ENCODE measurements at places on chromosomes 7 and 10.

- no peak for DNase-seq
Measured at GRCh38 chr7:94650147-94651051, 5.5 kb downstream of the SGCE start.

- no peak for DNase-seq
Measured at GRCh38 chr10:79142522-79143309, 74.0 kb downstream of the ZMIZ1 start.

DNA sequence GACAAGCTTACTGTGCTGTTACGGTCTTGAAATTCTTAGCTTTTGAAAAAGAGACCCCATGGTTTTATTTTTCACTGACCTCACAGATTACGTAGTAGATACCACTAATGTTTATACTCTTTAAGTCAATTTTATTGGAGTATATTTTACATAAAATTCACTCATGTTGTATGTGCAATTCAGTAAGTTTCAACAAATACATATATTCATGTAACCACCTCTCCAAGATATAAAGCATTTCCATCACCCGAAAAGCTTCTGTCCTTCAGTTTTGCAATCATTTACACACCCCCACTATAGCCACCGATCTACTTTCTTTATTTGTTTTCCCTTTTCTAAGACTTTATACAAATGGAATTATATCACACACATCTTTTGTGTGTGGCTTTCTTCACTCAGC is 199.2 kb downstream of the PHF14 start:
- no peak for DNase-seq

- DNase-seq, result no peak
Measured at GRCh38 chr7:155449008-155449868, 8.7 kb upstream of the EN2 start.

DNA sequence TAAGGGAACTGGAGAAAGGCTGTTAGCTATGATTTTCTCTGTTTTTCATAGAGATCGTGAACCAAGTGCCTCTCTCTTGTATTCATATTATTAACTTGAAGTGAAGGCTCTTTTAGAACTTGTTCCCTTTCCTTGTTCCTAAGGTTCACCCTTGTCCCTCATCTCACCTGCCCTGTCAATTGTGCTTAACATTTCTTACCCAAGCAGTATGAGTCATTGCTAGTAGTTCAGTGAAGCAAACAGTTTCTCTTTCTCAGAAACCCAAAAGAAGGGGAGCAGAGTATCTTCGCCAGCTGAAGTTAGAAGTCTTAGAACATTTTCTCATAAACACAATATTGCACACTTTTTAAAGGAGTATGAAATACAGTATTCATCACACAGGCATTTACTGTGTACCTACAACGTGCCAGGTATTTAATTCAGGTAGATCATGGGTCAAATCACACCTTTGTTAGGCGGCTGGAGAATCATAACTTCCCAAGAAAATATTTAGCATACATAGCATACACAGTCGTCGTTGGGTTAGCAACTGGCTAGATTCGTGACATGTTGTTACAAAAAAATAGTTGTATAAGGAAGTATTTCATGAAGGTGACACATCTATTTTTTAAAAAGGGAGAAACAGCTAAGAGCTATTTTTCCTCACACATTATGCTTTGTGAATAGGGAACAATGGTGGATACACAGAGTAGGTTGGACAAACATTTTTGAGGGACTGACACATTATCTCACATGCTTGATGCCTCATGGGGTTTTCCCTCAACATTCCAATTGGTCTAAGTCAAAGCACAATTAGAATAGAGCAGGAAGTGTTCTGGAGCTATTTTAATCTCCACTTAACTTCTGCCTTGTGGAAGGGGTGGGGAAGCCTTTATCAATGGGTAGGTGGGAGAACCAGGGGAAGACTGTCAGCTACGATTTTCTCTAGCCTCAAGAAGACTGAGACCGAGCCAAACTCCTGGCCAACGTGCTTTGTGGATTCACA is 13.2 kb downstream of the HDAC9 start:
- DNase-seq, result no peak

DNA sequence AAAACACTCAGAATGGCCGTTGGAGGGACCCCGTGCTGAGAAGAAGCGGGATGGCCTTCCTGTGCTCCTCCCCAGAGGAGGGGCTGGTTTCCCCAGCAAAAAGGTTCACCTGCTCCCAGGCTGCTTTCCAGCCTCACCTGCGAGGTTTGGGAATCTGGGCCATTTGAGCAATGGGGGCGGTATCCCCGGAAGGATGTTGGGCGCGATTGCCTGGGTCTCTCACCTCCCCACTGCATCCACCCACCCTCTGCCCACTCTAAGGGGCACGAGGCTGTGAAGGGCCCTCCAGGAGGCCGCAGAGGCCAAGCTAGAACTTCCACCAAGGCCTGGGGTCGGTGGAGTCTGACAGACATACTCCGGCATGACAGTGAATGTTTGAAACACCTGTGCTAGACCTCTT is 147.6 kb downstream of the PAXIP1 start:
- DNase-seq, result no peak

GRCh38 chr10:12350925-12351324 is 1.6 kb downstream of the CAMK1D start:
- DNase-seq, result no peak

GRCh38 chr7:131320603-131321002 is 7.1 kb upstream of the MKLN1 start:
- DNase-seq, result no peak

GRCh38 chr7:102953406-102953805 is 40.6 kb downstream of the LRRC17 start:
- no peak for DNase-seq

- no peak for DNase-seq
Measured at GRCh38 chr10:11019724-11020547, 2.3 kb downstream of the CELF2 start.

DNA sequence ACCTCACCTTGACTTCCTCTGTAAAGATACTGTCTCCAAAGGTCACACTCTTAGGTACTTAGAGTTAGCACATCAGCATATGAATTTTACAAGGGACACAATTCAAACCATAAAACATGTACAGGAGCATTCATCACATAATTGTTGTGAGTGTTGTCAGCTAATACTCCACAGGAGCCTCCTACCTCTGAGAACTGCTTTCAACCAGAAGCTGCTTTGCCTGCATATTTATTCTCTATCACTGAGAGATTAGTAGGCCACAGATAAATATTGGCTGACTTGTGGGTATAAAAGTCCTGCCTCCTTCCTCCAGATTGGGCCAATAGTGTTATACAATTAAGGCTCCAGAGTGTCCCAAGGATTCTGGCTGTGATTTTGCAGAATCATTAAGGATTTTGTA is 1207.0 kb downstream of the XPNPEP1 start:
- no peak for DNase-seq

GRCh38 chr7:2146676-2147472 is 85.9 kb downstream of the MAD1L1 start:
- DNase-seq, result no peak

DNA sequence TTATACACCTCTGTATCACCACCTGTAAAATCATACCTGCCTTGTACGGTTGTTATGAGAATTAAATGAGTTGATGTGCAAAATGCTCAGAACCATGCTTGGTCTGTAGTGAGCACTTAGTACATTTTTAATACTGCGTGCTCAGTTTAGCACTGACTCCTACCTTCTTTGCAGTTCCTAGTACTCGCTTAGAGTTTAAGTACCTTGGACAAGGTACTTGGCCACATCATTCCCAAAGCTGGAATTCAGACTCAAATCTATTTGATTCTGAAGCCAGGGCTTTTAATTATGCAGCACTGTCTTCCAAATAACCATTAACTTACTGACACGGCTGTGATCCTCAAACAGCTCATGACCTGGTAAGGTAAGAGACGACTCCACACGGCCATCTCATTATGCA is 100.0 kb upstream of the AGK start:
- no peak for DNase-seq

- DNase-seq, result no peak
Measured at GRCh38 chr10:49830846-49831245, 68.7 kb upstream of the OGDHL start.

- DNase-seq, result no peak
Measured at GRCh38 chr10:95544783-95545500, 16.2 kb downstream of the SORBS1 start.

DNA sequence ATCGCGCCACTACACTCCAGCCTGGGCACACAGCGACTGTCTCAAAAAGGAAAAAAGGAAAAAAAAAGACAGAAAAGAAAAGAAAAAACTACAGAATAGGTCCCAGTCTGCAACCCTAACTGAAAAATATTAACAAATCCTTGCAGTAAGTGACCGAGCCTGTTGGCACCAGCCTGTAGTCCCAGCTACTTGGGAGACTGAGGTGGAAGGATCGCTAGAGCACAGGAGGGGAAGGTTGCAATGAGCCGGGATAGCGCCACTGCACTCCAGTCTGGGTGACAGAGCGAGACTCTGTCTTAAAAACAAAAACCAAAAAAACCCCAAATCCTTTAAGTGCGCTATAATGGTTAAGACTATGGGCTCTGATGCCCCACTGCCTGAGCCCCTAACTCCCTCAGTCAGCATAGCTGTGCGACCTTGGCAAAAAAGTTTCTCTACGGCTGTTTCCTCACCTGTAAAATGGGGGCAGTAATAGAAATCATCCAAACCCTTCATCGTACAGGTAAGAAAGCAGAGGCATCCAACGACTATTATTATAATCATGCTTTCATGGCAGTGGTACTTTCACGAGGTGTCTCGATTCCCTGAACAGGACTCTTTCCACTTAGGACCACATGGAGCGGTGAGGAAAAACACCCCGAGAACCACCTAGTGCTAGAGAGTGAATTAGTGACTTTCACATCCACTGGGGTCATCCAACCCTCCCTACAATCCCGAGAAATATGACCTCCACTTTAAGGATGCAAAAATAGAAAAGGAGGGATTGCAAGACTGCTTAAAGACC is 755 bp downstream of the TOMM7 start:
- DNase-seq, result no peak

DNA sequence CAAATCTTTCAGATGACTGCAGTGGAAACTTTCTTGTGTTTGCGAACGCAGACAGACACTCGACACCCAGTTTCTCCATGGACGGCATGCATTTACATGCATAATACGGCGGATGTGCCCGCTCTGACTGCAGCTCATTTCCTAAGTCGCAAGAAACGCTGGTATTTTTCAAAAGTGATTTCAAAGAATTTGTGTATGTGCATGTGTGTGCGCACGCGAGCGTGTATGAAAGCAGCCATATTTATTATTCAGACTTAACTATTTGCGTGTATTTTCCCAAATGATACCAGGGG is 436.5 kb upstream of the MGMT start:
- no peak for DNase-seq

DNA sequence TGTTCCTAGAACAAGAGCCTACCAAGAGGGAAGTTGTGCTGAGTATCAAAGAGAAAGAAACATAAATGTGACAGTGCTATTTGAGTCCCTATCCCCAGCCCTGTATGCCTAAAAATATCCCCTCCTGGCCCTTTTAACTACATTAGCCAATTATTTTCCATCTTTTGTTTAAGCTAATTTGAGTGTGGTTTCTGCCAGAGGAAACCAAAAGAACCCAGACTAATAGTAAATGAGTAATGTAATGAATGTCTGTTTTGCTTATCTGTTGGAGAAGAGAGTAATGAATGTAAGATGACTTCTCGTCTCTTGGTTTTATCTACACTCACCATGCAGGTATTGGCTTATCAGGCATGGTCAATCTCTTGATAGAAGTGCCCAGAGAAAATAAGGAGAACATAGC is 134.4 kb upstream of the CDK1 start:
- no peak for DNase-seq

DNA sequence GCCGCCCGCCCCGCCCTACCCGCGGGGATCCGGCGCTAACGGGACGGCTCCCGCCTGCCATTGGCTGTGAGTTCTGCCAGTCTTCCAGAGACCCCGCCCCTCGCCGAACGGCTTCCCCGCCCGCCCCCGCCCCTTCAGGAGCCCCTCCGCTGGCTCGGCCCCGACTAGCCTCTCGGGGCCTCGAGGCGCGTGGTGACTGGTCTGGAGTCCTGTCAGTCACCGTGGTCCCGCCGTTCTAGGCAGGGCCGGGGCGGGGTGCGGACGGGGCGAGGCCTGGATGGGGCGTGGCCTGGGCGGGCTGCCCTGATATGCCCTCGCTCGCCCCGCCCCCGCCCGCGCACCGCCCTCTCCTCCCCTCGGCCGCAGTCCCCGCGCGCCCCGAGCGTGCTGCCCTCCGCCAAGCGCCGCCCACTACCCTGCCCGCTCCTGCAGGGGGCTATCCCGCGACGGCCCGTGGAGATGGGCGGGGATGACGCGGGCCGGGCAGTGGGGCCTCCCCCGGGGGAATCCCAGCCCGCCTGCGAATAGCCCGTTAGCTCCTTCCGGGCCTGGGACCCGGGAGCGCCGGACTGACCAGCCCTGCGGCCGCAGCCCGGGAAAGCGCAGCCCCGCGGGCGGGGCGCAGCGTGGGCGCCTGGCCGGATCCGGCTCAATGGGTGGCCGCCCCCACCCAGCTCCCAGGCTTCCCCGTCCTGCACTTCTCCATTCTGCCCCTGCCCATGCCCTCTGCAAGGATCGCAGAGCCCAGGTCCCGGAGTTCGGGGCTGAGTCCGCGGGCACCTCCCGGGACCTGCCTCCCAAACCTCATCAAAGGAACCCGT is 444 bp upstream of the HIP1 start:
- DNase-seq, result peak; percentile 98

GRCh38 chr7:15399441-15399840 is 162.4 kb downstream of the AGMO start:
- no peak for DNase-seq

GRCh38 chr10:80205477-80206276 is at the start of gene ANXA11:
Gene ANXA11 (minus strand): TSS chr10:80205537. CDS start chr10:80172861, 32,676 bp downstream.
- DNase-seq, result no peak

GRCh38 chr10:116632596-116633215 is 12.0 kb downstream of the PNLIPRP2 start:
- no peak for DNase-seq

- DNase-seq, result no peak
Measured at GRCh38 chr7:83799333-83799732, 150.4 kb upstream of the SEMA3E start.

- DNase-seq, result no peak
Measured at GRCh38 chr10:69337296-69338132, 59.2 kb downstream of the HK1 start.

GRCh38 chr10:29635711-29636144 is 957 bp upstream of the SVIL start:
- no peak for DNase-seq

DNA sequence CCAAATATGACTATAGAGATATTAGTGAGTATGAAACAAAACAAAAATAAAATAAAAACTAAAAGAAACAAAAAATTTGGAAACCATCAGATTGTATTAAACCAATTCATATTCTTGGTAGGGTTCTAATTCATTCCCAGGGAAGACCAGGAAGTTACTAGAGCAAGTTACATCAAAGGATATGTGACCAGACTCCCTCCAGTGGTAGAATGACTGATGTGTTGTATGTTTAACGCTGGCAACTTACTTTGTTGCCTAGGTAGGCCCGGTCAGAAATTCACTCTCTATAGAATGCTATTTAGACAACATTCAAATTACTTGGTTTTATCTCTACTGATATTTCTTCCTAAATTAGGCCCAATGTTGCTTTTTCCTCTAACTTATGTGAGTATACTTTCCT is 5.2 kb downstream of the PHYHIPL start:
- no peak for DNase-seq

DNA sequence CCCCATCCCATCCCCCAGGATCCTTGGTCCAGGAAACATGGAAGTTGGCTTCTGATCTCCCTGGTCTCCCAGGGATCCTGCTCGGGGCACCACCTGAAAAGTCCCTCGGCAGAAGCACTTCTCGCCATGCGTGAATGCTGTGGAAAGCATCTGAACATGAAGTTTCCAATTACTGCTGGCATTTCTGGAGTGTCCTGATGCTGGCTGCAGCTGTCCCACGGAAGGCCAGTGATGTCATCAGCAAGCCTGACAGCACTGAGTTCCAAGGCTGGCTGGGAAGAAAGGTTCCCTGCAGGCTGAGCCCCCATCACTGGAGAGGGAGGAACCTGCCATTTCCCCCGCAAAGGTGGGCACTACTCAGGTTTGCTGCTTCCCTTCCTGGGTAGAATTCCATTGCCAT is 71.4 kb downstream of the KCNMA1 start:
- DNase-seq, result no peak
